ENCODE measurements at places on chromosomes 4 and X.

DNA sequence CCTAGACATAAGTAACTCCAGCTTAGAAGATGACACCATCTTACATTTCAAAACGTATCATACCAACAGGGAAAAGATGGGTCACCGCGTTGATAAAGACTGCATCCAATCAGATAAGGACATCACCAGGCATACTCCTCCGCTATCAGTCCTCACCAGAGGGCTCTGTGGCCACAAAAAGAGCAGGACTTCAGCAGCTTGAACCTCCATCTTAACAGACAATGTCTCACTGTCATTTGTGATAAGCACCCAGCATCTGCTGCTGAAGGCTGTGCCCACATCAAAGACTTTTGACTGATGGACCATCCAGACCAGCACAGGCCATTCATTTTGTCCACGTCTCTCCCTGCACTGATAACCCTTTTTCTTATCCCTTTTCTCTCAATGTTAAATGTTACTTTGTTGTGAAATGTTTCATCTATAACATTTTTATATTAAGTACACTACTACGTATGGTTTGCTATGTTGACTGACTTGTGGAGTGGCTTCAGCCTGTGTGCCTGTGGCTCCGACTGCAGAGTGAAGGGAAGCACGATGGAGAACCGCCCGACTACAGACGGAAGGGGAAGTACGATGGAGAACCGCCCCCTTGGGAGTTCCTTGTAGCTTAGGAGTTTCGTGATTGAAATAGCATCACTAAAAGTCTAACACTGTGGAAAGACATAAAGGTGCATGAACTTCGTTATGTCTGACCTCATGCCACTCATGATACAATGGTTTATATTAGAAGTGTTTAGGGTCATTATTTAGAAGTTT, 595.4 kb upstream of the AGA start:
- no peaks in the 10 kb centered on the region for H3K4me1 ChIP-seq
- H3K27ac ChIP-seq: no peak overlapping the region
- H3K36me3 ChIP-seq: no peaks in the 10 kb centered on the region

DNA sequence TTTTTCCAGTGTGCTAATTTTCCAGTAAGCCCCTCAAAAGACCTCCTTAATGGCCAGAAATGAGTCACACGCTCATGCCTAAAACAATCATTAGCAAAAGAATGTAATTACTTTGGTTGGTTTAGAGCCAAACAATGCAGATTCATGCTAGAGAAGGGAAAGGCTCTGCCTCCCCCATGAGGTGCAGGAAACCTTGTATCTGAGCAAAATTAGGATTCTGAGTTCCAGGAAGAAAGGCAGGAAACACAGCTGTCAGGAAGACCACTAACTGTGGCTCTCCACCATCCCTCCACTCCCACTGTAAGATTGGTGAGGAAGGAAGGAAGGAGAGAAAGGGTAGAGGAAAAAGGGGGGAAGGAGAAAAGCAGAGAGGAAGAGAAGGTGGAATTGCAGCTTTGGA, 104.9 kb upstream of the DHX15 start:
- DNase-seq: no peak
- H3K4me1 ChIP-seq: no peaks in the 10 kb centered on the region
- no peak overlapping the region for H3K27ac ChIP-seq
- no peak overlapping the region for H3K4me3 ChIP-seq
- H3K27me3 ChIP-seq: peaks cover 3% of the 10 kb centered on the region

DNA sequence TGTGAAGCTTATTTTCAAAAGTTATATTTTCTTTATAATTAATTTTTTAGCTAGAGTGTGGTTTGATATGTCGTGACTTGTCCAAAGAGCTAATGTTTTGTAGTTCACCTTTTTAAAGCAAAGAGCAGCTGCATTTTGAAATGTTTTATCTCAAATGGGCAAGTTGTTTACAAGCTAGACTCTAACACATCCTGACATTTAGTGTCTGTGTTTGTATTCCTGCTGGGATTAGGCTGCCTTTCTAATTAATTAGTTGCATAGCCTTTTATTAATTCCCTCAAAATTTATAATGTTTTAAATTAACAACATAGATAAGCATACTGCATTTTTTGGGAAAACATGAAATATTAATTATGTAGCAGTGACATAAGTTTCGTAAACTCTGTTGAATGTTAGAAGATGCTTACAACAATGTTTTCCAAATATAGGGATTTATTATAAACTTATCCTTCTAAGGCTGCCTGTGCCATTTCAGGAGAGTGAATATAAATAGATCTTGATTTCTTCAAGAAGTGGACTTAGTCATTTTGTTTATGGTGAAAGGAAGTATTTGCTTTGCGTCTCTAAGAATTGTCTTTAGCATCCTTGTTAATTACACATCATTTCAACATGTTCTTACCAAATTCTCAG, 37.7 kb upstream of the NUDT6 start:
- H3K27me3 ChIP-seq: no peaks in the 10 kb centered on the region
- no peak overlapping the region for H3K27ac ChIP-seq
- peaks cover 8% of the 10 kb centered on the region for H3K4me1 ChIP-seq
- no peak for DNase-seq
- peaks cover 12% of the 10 kb centered on the region for H3K36me3 ChIP-seq
- H3K4me3 ChIP-seq: no peak overlapping the region

- H3K36me3 ChIP-seq: no peaks in the 10 kb centered on the region
- H3K4me3 ChIP-seq: no peak overlapping the region
- no peak for DNase-seq
These were observed 88.2 kb downstream of the TASL start for GRCh38 chrX:30489323-30489722.

DNA sequence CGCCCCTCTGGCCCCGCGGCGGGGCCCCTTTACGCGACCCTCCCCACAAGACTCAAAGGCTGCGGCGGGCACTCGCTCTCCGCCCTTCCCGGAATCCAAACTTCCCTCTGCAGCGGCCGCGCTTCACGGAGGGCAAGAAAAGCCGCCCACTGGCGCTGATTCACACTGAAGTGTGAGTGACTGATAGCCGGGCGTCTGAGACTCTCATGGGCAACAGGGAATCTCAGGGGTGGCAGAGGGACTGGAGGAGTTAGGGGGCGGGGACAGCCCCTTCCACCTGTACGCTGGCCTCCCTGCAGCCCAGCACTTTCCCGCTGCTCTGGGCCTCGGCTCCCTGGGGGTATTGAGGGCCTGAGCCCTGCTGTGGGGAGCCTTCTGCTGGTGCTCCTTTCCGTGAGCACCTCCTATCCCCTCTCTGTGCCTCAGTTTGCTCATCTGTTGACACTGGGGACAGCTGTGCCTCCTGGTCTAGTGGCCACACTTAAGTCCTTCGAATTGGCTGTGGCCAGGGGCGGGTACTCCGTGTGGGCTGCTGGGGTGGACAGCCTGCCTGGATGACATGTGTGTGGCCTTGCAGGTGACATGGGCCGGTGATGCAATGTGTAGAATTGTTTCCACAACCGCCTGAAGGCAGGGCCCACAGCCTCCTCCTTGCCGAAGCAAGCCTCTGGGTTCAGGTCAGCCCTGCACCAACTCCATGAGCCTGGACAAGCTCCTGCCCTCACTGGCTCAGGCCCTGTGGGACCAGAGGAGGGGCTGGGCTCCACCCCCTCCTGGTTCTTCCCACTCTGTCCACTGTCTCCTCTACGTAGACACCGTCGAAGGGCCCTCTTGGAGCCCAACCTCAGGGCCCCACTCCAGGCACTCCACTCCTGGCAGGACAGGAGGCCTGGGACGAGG, 951 bp downstream of the SH3BP2 start:
- peak overlapping the region; percentile 86 for H3K27ac ChIP-seq
- H3K27me3 ChIP-seq: no peaks in the 10 kb centered on the region
- DNase-seq: peak; percentile 73
- no peaks in the 10 kb centered on the region for H3K36me3 ChIP-seq
- H3K4me1 ChIP-seq: peaks cover 55% of the 10 kb centered on the region

DNA sequence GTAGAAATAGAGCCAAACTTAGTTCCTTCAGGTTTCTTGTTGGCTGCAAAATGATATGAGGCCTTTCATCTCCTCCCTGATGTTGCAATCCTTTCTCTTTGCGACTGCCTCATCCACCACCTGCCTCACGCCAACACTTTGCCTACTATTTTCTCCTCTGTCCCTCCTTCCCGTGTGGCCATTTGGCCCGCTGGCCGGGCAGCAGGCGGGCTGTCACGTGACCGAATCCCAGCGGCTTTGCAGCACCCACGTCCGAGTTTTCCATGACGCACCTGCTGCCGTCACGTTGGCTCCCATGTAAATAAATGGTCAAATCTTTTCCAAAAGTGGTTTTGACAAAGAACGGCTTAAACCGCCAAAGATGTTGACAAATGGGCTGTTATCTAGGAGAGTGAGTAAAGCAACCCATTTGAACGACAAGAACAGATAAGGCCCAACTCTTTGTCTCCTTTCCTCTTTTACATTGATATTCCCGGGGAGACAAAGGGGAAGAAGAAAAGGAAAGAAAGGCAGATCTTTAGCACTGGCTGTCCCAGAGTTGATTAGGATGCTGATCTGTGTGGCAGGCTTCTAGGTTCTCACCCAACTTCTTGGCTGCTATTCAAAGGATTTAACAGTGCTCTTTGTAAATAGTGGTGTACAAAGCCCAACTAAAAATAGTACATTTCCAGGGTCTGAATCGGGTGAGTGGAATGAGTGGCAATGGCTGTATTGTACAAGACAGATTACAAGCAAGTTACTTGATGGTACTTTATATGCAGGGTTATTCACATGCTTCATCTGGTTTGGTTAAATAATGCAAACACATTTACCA, 174.2 kb upstream of the JADE1 start:
- no peaks in the 10 kb centered on the region for H3K36me3 ChIP-seq
- H3K27ac ChIP-seq: no peak overlapping the region
- no peaks in the 10 kb centered on the region for H3K4me1 ChIP-seq
- DNase-seq: no peak

GRCh38 chr4:88003261-88003660, 4.2 kb upstream of the PKD2 start:
- no peaks in the 10 kb centered on the region for H3K36me3 ChIP-seq

DNA sequence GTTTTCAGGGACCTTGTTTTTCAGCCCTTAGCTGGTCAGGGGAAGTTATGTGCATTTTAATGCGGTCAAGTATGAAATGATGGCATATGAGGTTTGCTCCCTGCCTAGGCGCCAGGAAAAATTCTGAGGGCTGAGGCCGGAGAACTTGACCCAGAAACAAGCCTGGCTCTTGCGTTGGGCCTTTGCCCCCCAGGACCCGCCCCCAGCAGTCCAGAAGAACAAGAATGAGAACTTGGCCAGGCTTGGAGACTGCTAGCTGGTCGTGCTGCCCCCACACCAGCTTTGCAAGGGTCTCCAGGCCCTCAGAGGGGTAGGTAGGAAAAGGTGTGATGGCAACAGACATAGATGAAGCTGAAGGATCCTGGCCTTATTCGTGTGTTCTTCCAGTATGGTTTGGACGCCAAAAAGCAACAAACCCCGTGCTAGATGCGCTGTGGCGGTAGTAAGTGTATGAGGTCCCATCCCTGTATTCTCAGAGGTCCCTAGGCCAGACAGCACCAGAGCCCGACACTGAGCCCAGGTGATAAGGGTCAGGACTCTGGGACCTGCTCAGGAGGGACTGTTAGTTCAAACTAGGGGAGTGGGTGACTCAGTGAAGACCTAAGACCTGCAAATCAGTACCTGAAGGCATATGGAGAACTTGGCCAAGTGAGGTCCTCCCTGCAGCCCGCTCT, 10.5 kb downstream of the NKX3-2 start:
- peaks cover 9% of the 10 kb centered on the region for H3K36me3 ChIP-seq
- no peak for DNase-seq
- H3K27ac ChIP-seq: no peak overlapping the region

- no peak for DNase-seq
- no peak overlapping the region for H3K27ac ChIP-seq
- no peaks in the 10 kb centered on the region for H3K27me3 ChIP-seq
- H3K36me3 ChIP-seq: no peaks in the 10 kb centered on the region
- H3K4me3 ChIP-seq: no peak overlapping the region
- no peaks in the 10 kb centered on the region for H3K4me1 ChIP-seq
These were observed 101.1 kb downstream of the CT47B1 start for GRCh38 chrX:120774606-120775005.

DNA sequence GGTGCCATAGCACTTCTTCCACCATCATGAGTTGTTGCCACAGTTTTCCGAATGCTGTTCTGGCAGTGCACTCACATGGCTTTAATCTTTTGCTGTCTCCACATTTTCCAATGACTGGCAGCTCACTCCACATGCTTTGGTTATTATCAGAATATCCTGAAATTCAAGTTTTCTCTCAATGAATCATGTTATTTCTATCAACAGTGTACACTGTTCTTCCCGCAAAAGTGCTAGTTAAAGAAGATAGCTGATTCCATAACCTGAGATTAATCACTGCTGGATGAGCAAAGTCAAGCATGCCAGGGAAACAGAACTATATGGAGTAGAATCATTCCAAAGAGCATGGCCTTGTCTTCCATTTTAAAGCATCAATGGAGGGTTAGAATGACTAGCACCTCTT, 14.6 kb upstream of the IL13RA2 start:
- no peaks in the 10 kb centered on the region for H3K27me3 ChIP-seq
- H3K36me3 ChIP-seq: no peaks in the 10 kb centered on the region
- no peaks in the 10 kb centered on the region for H3K4me1 ChIP-seq
- H3K27ac ChIP-seq: no peak overlapping the region

DNA sequence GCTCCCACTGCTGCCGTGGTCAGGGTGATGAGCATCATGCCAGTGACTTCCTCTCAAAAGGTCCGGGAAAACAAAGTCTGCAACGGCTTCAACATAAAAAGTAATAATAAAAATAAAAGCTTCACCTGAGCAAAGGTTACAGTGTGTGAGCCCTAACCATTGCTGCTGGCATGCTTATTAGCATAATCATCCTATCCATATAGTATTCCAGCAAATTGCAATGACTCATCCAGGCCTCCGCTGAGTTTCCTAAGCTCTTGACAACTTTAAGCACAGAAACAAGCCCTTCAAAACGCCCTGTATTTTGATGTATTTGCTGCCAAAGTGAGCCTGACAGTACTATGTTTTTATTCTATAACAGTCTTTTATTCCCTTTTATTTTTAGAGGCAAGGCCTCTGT, 100.5 kb downstream of the AASDH start:
- no peaks in the 10 kb centered on the region for H3K27me3 ChIP-seq
- H3K4me3 ChIP-seq: no peak overlapping the region
- H3K27ac ChIP-seq: no peak overlapping the region
- no peak for DNase-seq
- peaks cover under 1% of the 10 kb centered on the region for H3K36me3 ChIP-seq

Measured in activated naive CD8-positive, alpha-beta T cell treated with anti-CD3 and anti-CD28 coated beads, Interleukin-2, amount 50 U/mL, for 24 hours (primary cell).